ENCODE measurements at places on chromosomes 2 and 18.

- no peak for DNase-seq
Observed at GRCh38 chr18:9417073-9417851, 58.1 kb upstream of the RALBP1 start.

- DNase-seq, result no peak
Observed at GRCh38 chr2:48941908-48942307, 186.4 kb upstream of the LHCGR start.

DNA sequence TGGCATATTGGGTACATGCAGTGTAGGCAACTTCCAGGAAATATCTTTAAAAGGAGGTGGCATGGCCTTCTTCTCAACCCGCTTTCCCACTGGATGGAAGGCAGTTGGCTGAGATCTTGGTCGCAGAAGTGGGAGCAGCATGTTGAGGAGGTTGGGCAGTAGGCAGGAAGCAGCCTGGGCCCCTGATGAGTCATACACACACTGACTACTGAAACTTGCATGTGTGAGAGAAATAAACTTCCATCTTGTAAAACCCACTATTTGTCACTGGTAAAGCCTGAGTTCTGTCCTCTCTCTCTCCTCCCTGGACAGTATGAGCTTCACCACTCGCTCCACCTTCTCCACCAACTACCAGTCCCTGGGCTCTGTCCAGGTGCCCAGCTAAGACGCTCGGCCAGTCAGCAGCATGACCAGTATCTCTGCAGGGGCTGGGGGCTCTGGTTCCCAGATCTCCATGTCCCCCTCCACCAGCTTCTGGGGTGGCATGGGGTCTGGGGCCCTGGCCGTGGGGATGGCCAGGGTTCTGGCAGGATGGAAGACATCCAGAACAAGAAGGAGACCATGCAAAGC lies 233.8 kb upstream of the SPRED2 start:
- DNase-seq, result no peak

DNA sequence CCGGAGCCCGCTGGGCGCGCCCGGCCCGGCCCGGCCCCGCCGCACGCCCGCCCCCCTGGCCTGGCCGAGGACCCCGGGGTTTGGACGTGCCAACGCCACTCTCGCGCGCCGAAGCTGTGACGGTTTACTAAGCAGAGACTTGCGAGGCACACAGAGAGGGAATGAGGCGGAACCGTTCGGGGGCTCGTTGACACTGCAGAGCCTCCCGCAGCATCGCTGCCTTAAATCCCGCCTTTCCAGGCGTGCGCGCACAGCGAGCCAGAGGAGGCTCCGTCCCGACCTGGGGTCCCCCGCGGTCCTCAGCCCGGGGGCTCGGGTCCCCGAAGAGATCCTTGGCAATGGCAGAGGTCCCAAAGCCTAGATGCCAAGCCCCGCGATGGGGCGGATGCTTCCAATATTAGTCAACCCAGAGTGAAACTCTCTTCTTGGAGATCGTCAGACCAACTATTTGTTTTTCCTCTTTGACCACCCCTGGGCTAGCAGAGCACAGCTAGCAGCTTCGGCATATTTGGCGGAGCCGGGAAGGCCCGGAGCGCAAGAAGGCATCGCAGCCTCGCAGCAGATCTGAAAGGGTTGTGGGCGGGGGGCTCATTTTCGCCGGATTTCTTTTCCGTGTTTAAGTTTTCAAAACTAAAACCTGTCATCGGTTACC lies at the start of gene ZNF385B:
Gene ZNF385B (minus strand): TSS at position 197 of the 652 bp plus-strand sequence.
- DNase-seq, result peak; percentile 7

- DNase-seq, result no peak
Observed at GRCh38 chr18:7370375-7370774, 139.5 kb downstream of the LRRC30 start.

DNA sequence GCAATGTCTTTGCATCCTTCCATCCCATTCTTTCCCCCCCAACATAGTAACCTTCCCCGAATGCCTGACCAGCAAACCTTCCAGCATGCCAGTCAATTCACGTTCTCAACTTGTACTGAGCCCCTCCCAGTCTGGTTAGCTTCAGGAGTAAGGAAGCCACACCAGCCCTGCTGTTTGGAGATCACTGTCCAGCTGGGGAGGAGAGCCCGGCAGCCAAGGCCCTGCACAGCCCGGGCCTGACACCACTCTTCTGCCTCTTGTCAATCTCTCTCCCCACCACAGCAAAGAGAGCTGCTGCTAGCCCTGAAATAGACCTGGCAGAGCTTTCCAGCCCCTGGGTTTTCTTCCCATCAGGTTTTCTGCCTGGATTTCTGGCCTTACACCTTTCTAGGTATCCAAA lies 185.8 kb upstream of the ID2 start:
- no peak for DNase-seq

DNA sequence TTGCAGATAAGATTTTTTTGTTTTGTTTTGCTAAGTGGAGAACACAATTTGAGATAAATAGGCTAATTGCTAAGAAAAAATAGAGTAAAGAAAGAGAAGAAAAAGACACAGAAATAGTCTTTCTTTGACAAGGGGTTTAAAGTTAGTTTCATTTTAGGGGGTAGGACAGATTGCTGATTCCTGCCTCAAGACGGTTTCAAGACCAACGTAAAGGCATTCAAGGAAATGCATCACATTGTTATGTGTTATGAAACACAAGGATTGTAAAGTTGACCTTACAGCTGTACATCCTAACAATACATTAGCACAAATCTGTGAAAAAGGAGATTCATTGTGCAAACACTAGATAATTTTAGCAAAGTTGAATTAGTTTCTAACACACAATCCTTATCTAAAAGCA lies 22.7 kb upstream of the ETAA1 start:
- no peak for DNase-seq

Data from germinal center (tissue), 1 donor.